ENCODE measurements at places on chromosomes 11 and 22.
A peak's percentile ranks its signal among the peaks of the same experiment; 100 is the strongest.

DNA sequence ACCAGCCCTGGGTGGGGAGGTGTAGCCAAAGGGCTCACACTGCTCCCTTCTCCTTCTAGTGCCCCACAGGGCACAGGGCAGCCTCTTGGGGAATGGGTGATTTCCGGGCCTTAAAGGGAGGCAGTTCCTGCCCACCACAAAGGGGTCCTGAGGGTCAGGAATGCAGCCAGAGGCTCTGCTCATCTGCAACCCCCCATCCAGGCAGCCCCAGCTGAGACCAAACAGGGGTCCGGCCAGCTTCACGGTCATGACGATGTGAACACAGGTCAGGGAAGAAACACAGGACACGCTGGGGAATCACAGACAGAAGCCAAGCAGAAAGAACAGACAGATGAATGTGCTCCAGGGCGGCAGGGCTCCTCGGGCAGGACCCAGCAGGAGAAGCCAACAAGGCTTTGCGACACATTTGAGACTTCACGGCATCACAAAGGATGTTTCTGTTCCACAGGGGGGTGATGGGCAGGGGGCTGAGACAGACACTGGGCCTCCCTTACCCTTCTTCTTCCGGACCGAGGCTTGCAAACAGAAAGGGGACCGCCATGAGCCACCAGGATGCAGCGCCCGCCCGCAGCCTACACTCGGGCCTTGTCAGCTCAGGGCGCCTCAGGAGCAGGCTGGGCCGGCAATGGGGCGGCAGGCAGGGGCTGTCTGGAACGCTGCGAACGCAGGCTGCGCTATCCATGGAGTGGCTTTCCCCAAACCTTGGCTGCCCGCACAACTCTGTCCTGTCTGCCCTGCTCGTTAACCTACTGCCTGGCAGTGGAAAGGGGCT, 101.9 kb downstream of the CTTN start:
- DNase-seq = no peak

DNA sequence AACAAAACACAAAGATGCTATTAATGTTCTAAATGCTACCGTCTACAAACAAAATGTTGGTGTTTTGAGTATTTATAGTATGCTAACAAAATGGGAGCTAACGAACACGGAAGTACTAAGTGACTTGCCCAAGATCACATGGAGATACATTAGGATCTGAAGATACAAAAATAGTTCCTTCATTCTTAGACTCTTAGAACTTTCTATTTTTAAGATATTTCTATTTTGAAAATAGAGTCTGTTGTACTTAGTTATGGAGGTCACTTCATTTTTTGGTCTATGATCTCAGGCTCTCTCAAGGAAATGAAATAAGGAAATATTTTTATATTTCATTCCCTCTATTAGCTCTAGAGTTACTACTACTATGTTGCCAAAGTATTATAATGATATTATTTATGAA, 64.2 kb downstream of the APOL5 start:
- DNase-seq = no peak

DNA sequence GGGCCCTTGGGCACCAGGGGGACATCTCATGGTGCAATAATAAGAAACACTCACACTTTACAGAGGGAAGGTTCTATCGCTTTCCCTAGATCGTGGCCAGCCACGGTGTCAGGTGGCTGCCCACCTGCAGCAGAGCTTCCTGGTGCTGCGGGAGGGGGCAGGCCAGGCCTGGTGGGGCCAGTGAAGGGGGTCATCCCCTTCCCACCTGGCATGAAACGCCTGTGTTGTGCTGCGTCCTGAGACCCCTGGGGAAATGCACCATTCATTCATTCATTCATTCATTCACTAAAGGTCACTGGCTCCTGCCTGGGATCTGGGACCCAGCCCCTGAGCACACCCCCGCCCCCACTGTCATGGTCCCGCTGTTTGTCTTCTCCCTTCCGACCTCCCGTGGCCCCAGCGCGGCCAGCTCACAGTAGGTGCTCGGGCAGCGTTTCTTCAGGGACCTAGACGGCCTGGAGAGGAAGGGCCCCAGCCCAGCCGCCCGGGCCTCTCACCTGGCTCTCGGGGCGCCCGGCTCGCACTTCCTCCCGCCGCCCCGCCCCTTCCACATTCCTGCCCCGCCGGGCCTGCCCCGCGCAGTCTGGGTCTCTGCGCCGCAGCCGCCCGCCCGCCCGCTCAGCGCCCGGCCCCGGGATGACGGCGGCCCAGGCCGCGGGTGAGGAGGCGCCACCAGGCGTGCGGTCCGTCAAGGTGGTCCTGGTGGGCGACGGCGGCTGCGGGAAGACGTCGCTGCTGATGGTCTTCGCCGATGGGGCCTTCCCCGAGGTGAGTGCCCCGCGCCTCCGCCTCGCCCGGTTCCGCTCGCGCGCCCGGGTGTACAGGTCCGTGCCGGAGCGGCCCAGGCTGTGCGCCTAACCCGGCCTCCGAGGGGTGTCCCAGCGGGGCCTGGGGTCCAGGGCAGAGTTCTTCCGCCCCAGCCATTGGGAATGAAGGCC, at the start of gene RHOD:
RHOD (plus strand) TSS at position 581 of the 938 bp plus-strand sequence; CDS start at position 637, 56 bp downstream.
- DNase-seq = peak; percentile 79

DNA sequence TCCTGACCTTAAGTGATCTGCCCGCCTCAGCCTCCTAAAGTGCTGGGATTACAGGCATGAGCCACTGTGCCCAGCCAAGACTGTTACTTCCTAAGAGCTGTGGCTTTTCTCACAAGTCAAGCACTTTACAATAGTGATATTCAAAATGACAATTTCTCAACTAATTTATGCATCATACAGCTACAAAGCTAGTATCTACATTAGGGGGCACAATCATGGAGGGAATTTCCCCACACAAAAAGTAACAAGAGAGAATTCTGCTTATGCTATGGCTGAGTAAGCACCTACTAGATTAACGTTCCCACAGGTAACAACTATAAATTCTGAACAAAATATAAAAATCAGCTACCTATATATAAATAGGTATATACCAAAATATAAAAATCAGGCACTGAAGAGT, 72.7 kb downstream of the SBF2 start:
- DNase-seq = no peak

DNA sequence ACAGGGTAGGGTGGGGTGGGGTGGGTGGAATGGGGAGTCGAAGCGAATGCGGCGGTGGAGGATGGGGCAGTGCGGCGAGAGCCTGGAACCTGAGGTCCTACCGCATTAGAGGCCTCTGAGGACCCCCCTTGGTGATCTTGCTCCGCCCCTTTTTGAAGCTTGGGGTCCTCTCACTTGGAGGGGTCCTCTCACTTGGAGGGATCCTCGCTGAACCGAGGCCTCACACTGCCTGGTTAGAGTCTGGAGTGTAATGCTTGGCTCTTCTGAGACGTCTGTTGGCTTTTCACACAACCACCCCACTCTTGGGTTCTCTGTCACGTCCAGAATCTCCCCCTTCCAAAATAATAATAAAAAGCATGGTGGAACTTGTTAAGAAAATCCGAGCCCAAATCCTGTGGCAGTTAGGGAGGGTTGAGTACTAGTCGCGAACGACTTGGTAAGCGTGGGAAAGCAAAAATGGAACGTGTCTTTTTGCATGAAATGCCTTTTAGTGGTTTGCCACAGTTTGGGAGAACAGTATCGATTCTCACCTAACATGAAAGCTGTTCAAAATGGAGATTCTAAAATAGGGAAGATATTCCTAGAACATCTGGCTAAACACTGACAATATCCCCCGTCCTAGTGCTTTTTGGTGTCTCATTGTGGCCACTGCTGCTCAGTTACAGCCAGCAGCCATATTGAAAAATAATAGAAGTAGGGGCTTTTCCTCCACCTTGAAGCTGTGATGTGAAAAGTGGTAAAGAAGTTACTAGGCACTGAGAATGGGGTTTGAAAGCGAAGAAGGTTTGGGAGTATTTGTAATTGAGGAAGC, 822 bp downstream of the RBX1 start:
- DNase-seq = no peak

DNA sequence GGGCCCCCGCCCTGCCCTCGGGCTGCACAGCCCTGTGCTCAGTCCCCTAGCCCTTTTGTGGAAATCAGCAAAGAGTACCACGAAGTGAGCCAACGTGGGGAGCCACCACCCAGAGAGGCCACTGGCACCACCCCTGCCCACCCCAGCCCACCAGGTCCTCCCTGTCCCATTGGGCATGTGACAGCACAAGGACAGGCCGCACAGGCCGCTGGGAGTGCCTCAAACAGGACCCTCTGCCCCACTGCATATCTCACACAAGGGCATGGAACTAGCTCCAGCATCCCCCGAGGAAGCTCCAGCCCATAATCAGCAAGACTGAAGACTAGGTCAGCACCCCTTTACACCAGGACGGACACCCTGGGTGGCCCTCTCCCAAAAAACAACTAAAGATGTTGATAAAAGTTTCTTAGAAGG, 29.7 kb downstream of the GNB1L start:
- DNase-seq = no peak

DNA sequence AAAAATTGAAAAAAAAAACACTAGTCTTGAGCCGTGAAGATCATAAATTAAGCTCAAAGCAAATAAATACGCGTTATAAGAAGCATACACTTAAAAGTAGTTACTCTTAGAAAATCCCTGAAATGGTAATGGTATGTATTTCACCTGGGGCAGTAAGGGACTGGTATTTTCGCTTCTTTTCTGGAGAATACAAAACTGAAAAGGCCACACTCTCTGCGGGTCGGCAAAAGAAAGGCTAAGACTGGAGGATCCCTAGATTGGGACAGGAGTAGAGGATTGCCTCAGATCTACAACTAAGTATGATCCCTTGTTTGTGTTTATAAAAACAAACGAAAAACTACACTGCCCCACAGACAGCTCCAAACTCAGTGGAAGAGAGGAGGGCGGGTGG, 617 bp downstream of the TSG101 start:
- DNase-seq = no peak

- DNase-seq = no peak
Observed at GRCh38 chr11:134030853-134031252, 38.0 kb upstream of the JAM3 start.

- DNase-seq = no peak
Observed at GRCh38 chr11:118448294-118448693, 12.0 kb downstream of the KMT2A start.

GRCh38 chr22:18966748-18967147, 30.7 kb upstream of the PRODH start:
- DNase-seq = no peak

DNA sequence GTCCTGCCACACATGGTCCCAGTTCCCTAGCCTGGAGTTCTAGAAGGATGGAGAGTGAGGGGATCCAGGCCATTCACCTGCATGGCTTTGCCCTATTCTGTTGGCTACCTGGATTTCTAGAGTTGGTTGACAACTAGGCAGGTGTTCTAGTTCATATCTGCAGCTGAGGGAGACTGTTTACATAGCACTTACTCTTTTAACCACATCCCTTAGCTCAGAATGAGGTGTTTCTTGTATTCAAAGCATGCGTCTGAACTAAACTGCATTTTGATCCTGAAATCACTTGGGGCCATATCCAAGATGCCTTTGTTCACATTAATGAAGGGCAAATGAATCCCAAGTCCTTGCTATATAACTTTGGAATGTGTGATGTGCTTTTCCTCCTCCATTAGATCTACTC, 60.9 kb downstream of the SYT13 start:
- DNase-seq = no peak

DNA sequence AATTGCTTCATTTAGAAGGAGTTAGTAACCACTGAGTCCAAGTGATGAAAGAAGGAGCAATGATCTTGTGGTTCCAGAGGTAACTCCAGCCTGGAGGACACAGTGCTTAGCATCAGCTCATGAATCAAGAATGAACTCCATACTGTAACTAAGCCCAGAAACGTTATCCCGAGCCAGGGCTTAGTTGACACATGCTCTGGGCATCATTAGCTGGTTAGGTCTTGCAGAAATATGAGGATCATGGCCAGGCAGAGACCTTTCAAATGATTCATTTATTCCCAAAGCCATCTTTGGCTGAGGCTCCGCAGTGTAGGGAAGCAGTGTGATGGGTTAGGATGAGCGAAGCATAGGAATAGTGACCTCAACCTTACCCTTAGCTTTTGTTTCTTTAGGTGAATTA, 277.4 kb downstream of the FAM76B start:
- no peak for DNase-seq

- no peak for DNase-seq
Observed at GRCh38 chr11:1487851-1488574, 1.4 kb upstream of the MOB2 start.

GRCh38 chr22:30607939-30608338, 965 bp downstream of the TCN2 start:
- DNase-seq = no peak

GRCh38 chr11:119025978-119026766, 4.5 kb downstream of the SLC37A4 start:
- no peak for DNase-seq

GRCh38 chr22:27868732-27869282, 50.2 kb downstream of the PITPNB start:
- DNase-seq = no peak

DNA sequence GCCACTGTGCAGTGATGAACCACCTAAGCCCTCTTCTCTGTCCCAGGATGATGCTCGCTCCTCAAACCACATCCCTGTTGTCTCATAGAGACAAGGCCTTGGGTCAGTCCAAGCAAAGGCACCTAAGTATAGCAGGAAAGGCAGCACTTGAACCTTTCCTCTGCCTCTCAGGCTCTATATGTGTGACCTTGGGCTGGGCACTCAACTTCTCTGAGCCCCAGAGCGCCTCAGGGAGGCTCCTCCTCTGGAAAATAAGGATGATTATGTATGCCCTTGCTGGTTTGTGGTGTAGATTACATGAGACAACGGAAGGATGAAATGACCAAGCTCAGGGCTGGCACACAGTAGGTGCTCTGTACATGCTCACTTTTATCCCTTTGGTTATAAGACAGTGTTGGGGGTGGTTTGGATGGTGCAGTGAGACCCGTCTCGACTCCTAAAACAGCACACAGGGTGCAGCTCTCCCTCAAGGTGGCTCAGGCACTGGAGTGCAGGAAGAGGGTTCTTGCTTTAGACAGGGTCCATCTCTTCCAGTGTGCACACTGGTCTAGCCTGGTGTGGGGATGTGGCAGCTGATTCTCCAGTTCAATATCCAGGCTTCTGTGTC, 40.2 kb upstream of the ACCSL start:
- DNase-seq = no peak

DNA sequence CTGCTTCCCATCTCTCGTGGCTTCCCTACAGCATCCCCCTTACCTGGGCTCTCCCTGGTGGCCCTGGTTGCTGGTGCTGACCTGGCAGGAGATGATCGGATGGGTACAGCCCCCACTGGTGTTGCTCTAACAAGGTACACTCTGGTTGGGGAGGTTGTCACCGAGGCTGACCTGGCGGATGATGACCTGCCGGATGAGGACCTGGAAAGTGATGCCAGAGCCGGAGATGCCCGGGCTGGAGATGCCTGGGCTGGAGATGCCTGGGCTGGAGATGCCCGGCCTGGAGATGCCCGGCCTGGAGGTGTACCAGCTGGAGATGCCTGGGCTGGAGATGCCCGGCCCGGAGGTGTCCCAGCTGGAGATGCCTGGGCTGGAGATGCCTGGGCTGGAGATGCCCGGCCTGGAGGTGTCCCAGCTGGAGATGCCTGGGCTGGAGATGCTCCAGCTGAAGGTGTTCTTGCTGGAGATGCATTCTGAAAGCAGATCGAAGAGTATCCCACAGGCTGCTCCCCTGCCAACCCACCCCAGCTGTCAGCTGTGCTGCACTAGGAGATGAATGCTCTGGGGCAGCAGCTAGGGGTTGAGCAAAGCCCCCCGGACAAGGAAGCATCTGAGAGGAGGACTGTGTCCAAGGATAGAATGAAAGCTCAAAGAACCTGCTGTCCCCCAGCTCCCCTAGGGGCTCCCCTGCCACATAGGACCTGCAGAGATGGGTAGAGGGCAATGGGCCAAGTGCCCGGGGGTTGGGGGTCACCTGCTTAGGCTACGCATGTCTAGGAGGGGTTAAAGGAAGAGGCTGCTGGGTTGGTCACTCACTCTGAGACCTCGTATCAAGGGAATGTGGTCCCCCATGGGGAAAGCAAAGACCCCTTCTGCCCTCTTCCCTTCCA, 10.6 kb downstream of the TMPRSS13 start:
- DNase-seq = no peak

Data from PC-9 (cell line).